Bronchial epithelial cell (primary cell): ENCODE measurements at places on chromosomes 4 and X.

DNA sequence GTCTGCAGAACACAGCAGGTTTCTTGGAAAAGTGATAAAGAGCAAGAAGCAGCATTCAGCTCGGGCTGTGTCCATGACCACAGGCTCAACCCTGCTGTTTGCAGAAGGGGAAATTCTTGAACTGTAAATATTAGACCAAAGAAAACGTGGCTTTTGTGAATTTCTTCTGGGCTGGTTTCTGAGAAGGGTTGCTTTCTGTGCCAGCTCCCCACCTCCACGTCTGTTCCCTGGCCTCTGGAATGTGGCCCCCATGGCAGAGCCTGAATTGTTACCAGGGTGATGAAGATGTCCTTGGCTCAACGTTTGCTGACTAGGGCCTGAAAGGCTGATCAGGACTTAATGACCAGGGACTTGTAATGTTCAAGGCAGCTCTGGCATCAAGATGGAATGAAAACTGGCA, 116.0 kb downstream of the CPEB2 start:
- DNase-seq, result no peak

DNA sequence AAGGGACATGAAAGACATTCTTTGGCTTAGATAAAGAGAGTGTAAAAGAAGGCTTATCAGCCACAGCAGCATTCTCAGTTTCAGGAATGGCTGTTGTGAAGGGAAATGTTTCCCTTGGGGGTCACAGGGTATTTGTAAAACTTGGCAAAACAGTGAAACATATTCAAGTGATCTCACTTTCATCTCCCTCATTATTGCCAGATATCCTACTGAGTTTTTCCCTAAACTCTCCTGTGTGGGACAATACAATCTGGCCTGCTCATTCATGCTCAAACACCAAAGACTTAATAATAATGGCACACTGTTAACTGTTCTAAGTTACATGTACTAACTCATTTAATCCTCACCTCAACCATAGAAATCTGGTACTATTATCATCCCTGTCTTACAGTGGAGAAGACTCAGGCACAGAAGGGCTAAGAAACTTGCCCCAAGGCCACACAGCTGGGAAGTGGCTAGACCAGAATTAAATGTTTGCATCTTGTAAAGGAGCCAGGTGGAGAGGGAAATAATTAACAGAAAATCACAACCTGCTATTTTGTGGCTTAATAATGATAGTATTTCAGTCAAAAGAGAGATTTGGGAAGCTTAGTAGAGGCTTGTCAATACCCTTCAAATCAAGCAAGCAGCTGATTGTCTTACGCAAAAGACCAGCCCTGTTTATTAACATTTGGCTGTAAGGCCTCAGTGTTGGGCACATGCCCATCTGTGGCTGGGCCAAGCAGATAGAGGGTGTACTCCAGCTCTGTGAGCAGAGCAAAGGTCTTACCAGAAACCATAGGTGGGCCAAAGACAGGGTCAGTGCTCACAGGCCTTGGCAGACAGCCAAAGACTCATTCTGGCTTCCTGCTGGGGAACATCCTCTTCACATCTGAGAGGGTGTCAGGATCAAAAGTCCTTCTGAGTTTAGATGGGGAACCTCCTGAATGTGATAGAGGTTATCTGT, 17.3 kb downstream of the SMPX start:
- no peak for DNase-seq

DNA sequence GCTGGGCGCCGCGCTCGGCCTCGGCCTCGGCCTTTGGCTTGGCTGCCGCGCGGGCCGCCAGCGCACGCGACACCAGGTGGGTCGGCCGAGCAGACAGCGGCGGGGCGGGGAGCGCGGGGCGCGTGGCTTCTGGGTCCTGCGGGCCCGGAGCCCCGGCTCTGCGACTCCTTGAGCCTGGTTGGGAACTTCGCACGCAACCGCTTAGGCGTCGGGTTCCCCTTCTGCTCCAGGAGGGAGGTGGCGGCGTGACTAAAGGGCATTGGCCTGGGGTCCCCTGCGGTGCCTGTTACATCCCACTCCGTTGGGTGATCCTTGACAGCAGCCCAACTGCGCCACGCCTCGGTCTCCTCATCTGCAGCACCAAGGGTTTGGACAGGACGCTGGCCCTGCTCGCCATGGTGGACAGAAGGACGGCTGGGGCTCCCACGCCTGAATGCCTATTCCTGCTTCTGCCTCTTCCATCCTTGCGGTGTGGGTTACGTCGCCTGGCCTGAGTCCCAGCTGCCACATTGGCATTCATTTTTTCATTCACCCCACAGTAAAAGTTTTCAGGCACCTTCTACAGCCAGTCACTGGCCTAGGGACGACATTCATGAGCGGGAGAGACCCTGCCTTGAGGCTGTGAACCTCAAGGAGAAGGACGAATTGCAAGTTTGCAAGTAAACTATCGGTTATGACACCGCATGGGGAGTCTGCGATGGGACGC, 631 bp downstream of the EVC start:
- DNase-seq, result peak; percentile 17

DNA sequence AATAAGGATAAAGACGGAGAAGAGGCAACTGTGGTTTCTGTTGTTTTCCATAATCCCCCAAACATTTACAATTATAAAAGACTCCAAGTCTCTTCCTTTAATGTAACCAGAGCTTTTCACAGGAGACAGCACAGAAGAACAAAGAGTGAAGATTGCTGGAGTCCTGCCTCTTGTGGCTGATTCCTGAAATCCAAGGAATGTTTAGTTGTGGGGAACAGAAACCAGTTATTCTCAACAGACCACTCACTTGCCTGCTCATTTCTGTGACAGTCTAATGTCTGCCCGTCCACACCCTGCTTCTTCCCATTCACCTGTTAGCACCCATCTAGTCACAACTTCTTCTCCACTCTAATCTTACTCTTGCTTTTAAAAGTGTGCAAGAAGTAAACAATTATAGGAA, 12.1 kb downstream of the TEX13B start:
- no peak for DNase-seq

GRCh38 chr4:18007625-18008024, 13.9 kb downstream of the LCORL start:
- no peak for DNase-seq

DNA sequence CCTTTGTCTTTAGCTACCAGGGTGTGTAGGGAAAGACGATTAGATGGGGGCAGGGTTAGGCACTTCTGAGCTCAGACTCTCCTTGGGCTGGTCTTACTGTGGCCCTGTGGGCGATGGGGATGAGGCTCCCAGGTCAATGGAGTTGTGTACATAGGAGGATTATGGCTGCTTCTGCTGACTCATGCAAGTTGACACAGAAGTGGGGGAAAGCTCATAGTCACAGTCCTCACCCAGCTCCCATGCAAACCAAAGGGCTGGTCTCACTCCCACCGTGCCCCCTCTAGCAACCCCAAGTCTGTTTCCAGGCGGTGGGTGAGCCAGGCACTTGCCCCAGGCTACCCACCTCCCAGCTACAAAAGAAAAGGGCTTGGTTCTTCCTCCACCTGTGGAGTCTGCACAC, 24.4 kb upstream of the VSIG4 start:
- DNase-seq, result no peak

GRCh38 chrX:100625985-100626491, 10.6 kb downstream of the TSPAN6 start:
- DNase-seq, result no peak

- no peak for DNase-seq
Measured at GRCh38 chr4:2059046-2059725, at the start of gene NAT8L. TSS of gene NAT8L (plus strand) at chr4:2059327. CDS start at chr4:2059512, 185 bp downstream.

- no peak for DNase-seq
Measured at GRCh38 chrX:87941841-87942240, 424.2 kb downstream of the KLHL4 start.

GRCh38 chr4:79495447-79495846, 87.4 kb upstream of the GK2 start:
- DNase-seq, result no peak
